PC-9 (cell line): ENCODE measurements at places on chromosomes 6 and 20. TPM values are rescaled to one million over a fixed set of nuclear protein-coding genes. Genes with fewer than 3 reads are reported as not detected.

- no peak for DNase-seq
- peaks cover 20% of the 10 kb centered on the region for H3K4me1 ChIP-seq
- H3K27ac ChIP-seq: peak overlapping the region; percentile 76
- peaks cover 35% of the 10 kb centered on the region for H3K36me3 ChIP-seq
These were observed 916 bp downstream of the TRIM27 start for GRCh38 chr6:28922821-28923317.

- peaks cover 26% of the 10 kb centered on the region for H3K4me1 ChIP-seq
- H3K36me3 ChIP-seq: no peaks in the 10 kb centered on the region
- H3K27ac ChIP-seq: no peak overlapping the region
- peak overlapping the region; percentile 92 for H3K4me3 ChIP-seq
- H3K27me3 ChIP-seq: no peaks in the 10 kb centered on the region
- DNase-seq: no peak
These were observed 861 bp upstream of the RALGAPA2 start for GRCh38 chr20:20713244-20713765.

GRCh38 chr6:125808060-125808459 lies 17.3 kb downstream of the NCOA7 start:
- H3K36me3 ChIP-seq: peaks cover 8% of the 10 kb centered on the region; the same call in 1 of the 2 replicates
- H3K4me3 ChIP-seq: no peak overlapping the region
- no peak overlapping the region for H3K27ac ChIP-seq
- no peak for DNase-seq
- no peaks in the 10 kb centered on the region for H3K27me3 ChIP-seq

- 0 out of 2 replicates have a peak, but pooled peaks cover 6% of the 10 kb centered on the region for H3K27me3 ChIP-seq
- no peak overlapping the region for H3K4me3 ChIP-seq
- H3K27ac ChIP-seq: no peak overlapping the region
- H3K36me3 ChIP-seq: no peaks in the 10 kb centered on the region
- peaks cover 30% of the 10 kb centered on the region for H3K4me1 ChIP-seq
These were observed 109.8 kb downstream of the SYCP2 start for GRCh38 chr20:59823491-59824259.

DNA sequence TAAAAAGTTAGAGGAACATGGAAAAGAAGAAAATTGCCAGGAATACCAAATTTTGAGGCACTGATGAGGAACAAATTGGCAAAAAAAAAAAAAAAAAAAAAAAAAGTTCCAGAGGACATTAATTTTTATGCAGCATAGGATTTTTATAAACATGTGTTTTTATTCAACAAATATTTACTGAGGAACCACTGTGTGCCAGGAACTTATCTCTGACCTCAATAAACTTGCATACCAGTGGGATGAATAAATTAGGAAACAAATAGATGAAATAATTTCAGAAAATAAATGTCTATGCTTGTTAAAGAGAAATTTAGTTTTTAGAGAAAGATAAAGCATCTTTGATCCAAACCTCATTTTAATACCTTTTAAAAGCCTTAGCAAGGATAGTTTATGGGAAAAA lies 175.1 kb downstream of the PDE10A start:
- no peaks in the 10 kb centered on the region for H3K27me3 ChIP-seq
- H3K4me3 ChIP-seq: no peak overlapping the region
- H3K36me3 ChIP-seq: no peaks in the 10 kb centered on the region
- DNase-seq: no peak
- H3K4me1 ChIP-seq: no peaks in the 10 kb centered on the region
- no peak overlapping the region for H3K27ac ChIP-seq

Gene SLC35D3
- total RNA-seq: not detected in 2 replicates

- H3K4me1 ChIP-seq: peaks cover 19% of the 10 kb centered on the region
- DNase-seq: no peak
- no peak overlapping the region for H3K4me3 ChIP-seq
These were observed 10.4 kb upstream of the FKBPL start for GRCh38 chr6:32140420-32141046.

Gene PAQR8
- total RNA-seq: 3.7 and 4.1 TPM in 2 replicates

GRCh38 chr20:62663145-62664018 lies 21.1 kb downstream of the SLCO4A1 start:
- no peak for DNase-seq
- no peaks in the 10 kb centered on the region for H3K27me3 ChIP-seq
- H3K27ac ChIP-seq: no peak overlapping the region
- H3K4me3 ChIP-seq: no peak overlapping the region
- H3K36me3 ChIP-seq: peaks cover 18% of the 10 kb centered on the region
- H3K4me1 ChIP-seq: no peaks in the 10 kb centered on the region

Gene SCP2D1
- total RNA-seq: not detected in 2 replicates

DNA sequence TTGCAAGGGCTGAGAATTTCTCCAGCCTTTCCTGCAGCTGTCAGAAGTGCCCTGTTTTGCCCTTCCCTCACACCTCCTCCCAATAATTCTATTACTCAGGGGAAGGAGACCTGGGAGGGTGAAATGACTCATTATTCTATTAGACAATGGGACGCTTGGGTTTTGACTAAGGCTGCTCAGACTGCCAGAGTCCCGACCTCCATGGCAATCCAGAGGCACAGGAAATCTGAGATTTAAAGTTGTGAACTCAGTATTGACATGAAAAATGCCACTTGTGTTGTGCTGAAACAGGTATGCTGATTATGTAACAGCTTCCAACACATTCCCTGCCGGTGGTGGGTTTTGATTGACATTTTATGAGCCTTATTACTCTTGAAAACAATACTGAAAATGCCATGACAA lies 625.9 kb upstream of the FLRT3 start:
- H3K27me3 ChIP-seq: no peaks in the 10 kb centered on the region
- peak; percentile 90 for DNase-seq
- H3K27ac ChIP-seq: peak overlapping the region; percentile 69
- H3K4me3 ChIP-seq: peak overlapping the region; percentile 29; the same call in 1 of the 2 replicates

Gene MCHR2
- total RNA-seq: not detected in 2 replicates

Gene TREM2
- not detected in 2 replicates for total RNA-seq

DNA sequence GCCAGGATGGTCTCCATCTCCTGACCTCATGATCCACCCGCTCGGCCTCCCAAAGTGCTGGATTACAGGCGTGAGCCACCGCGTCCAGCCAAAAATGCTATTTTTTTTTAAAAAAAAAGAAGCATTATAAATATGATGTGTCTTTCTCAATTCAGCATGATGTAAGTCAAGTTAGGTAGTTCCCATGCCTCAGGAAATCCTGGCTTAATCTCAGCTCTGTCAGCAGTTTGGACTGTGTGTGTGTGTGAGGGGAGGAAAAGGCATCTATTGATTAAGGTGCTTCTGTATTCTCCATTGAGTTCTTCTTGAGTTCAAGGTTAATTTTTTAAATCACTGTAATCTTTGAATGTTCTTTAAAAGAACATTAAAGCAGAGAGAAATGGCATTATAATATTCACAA lies 51.5 kb downstream of the GMDS start:
- no peak overlapping the region for H3K4me3 ChIP-seq
- no peaks in the 10 kb centered on the region for H3K36me3 ChIP-seq

- no peaks in the 10 kb centered on the region for H3K27me3 ChIP-seq
- no peak overlapping the region for H3K4me3 ChIP-seq
- H3K36me3 ChIP-seq: 0 out of 2 replicates have a peak, but pooled peaks cover 4% of the 10 kb centered on the region
- DNase-seq: no peak
- H3K4me1 ChIP-seq: peaks cover 34% of the 10 kb centered on the region
- H3K27ac ChIP-seq: no peak overlapping the region
These were observed 2.6 kb downstream of the MCUR1 start for GRCh38 chr6:13811627-13812358.

Gene OLIG3
- total RNA-seq: not detected in 2 replicates

DNA sequence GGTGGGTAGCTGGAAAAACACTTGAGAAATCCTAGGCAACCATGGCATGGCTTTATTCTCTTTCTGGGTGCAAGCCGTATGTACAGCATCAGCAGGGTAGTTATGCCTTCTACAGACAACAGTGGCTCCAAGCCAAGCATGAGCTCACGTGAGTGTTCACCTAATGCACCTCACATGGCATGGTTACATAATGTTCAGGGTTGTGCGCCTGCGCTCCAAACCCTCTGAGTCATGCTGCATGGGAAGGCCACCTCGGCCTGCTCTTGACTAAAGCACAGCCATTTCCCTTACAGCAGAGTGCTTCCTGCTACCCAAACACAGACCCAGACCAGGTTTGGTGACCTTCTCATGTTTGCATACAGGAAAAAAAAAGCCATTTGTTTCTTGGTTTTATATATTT lies 96.2 kb downstream of the VIP start:
- H3K27ac ChIP-seq: no peak overlapping the region
- no peaks in the 10 kb centered on the region for H3K27me3 ChIP-seq
- no peak for DNase-seq
- H3K36me3 ChIP-seq: no peaks in the 10 kb centered on the region

DNA sequence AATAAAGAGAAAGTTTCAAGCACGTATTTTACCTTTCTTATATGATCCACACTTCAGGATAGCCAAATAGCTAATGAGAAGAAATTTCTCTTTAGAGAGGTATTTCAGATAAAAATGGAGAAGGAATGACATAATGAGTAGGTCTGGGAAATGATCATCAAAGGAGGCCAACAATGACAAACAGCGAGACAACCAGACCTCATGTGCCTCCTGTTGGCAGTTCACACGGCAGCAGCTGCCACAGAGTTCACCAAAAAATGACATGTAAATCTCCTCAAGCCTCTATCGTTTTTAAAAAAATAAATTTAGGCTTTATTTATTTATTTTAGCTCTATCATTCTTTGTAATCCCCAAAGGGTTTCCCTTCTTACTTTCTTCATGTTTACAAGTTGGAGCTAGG lies 47.7 kb downstream of the SLC2A12 start:
- H3K4me3 ChIP-seq: no peak overlapping the region
- DNase-seq: no peak
- H3K27ac ChIP-seq: no peak overlapping the region
- no peaks in the 10 kb centered on the region for H3K27me3 ChIP-seq
- H3K36me3 ChIP-seq: no peaks in the 10 kb centered on the region

- no peak overlapping the region for H3K27ac ChIP-seq
- peaks cover 38% of the 10 kb centered on the region for H3K4me1 ChIP-seq
- DNase-seq: no peak
- no peaks in the 10 kb centered on the region for H3K27me3 ChIP-seq
- peaks cover 32% of the 10 kb centered on the region for H3K36me3 ChIP-seq
- no peak overlapping the region for H3K4me3 ChIP-seq
These were observed 4.5 kb downstream of the CHMP4B start for GRCh38 chr20:33815671-33816070.

GRCh38 chr6:118864341-118865099 lies 29.4 kb upstream of the ASF1A start:
- no peak overlapping the region for H3K4me3 ChIP-seq
- H3K27ac ChIP-seq: no peak overlapping the region
- no peaks in the 10 kb centered on the region for H3K27me3 ChIP-seq

- H3K4me1 ChIP-seq: no peaks in the 10 kb centered on the region
- 0 out of 2 replicates have a peak, but pooled peaks cover 6% of the 10 kb centered on the region for H3K27me3 ChIP-seq
- DNase-seq: no peak
- H3K4me3 ChIP-seq: no peak overlapping the region
- no peak overlapping the region for H3K27ac ChIP-seq
- H3K36me3 ChIP-seq: no peaks in the 10 kb centered on the region
These were observed 37.6 kb upstream of the CLIC5 start for GRCh38 chr6:46053039-46053933.

DNA sequence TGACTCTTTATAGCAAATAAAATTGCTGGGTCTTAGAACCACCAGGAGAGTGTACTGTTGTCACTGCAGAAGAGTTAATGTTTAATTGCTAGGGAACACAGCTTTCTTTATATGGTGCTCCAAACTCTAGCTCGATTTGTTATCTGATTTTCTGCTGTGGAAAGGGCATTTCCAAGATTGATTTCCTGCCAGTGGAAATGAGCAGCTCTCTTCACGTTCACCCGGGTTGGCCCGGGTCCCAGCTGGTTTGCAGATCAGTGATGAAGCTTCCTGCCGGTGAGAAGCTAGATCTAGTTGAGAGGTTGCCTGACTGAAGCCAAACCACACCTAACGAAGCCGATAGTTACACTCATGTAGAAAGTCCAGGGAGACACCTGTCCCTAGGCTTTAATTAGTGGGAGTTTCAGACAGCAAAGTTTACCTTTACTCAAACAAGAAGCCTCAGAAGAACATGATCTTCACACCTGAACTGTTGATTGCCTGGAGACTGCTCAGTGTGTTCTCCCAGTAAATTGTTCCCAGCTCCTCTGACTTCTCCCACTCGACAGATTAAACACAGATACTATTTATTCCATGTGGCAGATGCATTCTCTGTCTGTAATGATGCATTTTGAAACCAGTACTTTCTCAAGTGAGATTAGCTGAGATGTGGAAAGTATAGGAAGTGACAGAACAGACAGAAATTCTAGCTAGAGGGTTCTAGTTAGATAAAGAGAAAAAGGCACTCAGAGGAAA lies 27.8 kb downstream of the PAQR8 start:
- H3K4me3 ChIP-seq: peak overlapping the region; percentile 11; the same call in 1 of the 2 replicates
- H3K27me3 ChIP-seq: no peaks in the 10 kb centered on the region
- H3K36me3 ChIP-seq: no peaks in the 10 kb centered on the region
- peaks cover 34% of the 10 kb centered on the region for H3K4me1 ChIP-seq
- peak overlapping the region; percentile 65 for H3K27ac ChIP-seq

GRCh38 chr6:24321538-24322162 lies 36.2 kb downstream of the DCDC2 start:
- no peak overlapping the region for H3K4me3 ChIP-seq
- peaks cover 28% of the 10 kb centered on the region for H3K4me1 ChIP-seq
- no peaks in the 10 kb centered on the region for H3K27me3 ChIP-seq

Gene PPP1R3G
- total RNA-seq: 1.1 and 1.4 TPM in 2 replicates

GRCh38 chr6:72553531-72554511 lies 68.0 kb upstream of the KCNQ5 start:
- H3K27ac ChIP-seq: no peak overlapping the region
- no peaks in the 10 kb centered on the region for H3K36me3 ChIP-seq
- DNase-seq: no peak
- H3K4me3 ChIP-seq: no peak overlapping the region
- no peaks in the 10 kb centered on the region for H3K4me1 ChIP-seq
- no peaks in the 10 kb centered on the region for H3K27me3 ChIP-seq

DNA sequence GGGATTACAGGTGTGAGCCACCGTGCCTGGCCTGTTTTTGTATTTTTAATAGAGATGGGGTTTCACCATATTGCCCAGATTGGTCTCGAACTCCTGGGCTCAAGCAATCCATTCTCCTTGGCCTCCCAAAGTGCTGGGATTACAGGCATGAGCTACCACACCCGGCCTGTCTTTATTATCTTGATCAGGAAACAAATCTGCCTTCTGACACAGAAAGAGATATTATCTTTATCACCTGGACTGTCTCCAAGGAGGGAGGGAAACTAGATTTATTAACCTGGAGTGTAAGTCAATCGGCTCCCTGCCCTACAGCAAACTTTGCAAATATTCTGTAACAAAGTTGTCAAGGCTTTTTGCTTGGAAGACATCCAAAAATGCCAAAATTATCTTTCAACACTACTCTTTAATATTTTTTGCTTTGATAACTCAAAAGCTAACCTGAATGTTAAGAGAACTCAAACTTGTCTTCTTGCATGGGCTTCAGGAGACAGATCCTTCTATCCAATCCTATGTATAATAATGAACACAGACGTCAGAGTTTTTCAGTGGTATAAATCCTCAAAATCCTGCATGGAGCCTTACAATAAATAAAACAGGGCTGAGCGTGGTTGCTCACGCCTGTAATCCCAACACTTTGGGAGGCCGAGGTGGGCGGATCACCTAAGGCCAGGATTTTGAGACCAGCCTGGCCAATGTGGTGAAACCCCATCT lies 85.0 kb upstream of the LOC128125822 start:
- DNase-seq: peak; percentile 8
- no peak overlapping the region for H3K27ac ChIP-seq
- H3K36me3 ChIP-seq: no peaks in the 10 kb centered on the region
- H3K27me3 ChIP-seq: no peaks in the 10 kb centered on the region
- no peak overlapping the region for H3K4me3 ChIP-seq

GRCh38 chr20:4465855-4466545 lies 255.7 kb upstream of the PRND start:
- H3K27me3 ChIP-seq: no peaks in the 10 kb centered on the region
- no peak overlapping the region for H3K4me3 ChIP-seq
- H3K4me1 ChIP-seq: no peaks in the 10 kb centered on the region

Gene TRDN
- not detected in 2 replicates for total RNA-seq
